Endothelial cell (in vitro differentiated cells): ENCODE measurements at places on chromosomes 1 and 21.

DNA sequence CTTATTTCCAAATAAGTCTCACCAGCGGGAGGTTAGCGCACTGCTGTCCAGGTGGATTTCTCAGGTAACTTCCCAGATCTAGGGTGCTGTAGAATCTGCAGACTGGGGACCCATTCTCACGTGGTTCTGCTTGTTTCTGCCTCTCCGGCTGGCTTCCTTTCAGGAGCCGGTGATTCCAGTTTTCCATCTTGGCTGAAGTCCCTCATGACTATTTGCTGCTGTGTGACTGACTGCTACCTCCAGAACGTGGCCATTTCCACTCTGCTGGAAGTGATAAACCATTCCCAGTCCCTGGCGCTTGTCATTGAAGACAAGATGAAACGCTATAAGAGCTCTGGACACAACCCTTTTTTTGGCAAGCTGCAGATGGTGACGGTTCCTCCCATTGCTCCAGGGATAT lies 76.0 kb downstream of the DOP1B start:
- DNase-seq: no peak

DNA sequence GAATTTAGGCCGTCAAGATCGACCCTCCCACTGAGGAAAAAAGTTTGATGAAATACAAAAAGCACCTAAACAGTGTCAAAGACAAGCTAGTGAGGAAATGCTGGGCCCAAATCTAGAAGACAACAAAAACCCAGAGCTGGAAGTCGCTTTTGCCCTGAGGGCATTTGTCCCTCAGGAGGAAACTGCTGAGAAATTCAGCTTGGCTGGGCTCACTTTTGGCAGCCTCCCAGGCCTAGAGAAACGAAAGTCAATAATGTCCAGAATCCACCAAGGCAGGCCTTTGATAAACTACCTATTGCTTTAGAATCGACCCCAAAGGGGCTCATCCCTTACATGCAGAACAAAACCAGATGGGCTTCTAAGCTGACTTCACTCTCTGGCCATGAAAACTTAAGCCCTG lies 38.9 kb downstream of the SYT2 start:
- DNase-seq: no peak

- DNase-seq: no peak
Observed at GRCh38 chr1:24416666-24417391, 1.2 kb downstream of the NIPAL3 start.

- DNase-seq: no peak
Observed at GRCh38 chr1:223478606-223479005, 85.4 kb downstream of the CCDC185 start.

- no peak for DNase-seq
Observed at GRCh38 chr1:151098126-151098525, 27.6 kb downstream of the GABPB2 start.

DNA sequence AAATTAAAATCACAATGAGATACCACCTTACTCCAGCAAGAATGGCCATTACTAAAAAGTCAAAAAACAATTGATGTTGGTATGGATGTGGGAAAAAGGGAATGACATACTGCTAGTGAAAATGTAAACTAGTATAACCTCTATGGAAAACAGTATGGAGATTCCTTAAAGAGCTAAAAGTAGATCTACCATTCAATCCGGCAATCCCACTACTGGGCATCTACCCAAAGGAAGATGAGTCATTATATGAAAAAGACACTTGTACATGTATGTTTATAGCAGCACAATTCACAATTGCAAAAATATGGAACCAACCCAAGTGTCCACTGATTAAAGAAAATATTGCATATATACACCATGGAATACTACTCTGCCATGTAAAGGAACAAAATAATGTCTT lies 37.2 kb downstream of the SUSD4 start:
- DNase-seq: no peak

DNA sequence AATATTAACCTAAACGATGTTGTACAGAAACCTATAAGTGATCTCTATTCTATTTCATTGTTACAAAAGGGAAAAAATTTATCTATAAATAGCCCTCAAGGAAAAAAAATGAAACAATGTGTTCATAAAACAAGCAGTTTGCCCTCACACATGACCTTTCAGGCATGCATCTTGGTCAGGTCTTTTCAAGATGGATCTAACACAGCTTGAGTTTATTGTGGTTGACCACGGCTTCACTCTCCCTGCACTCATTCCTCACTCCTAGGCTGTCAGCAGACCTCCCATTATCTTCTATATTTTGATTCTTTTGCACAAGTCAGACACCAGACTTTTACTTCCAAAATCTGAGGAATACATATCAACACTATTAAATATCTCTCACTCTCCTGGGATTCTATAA lies 544.3 kb downstream of the KCNT2 start:
- no peak for DNase-seq

DNA sequence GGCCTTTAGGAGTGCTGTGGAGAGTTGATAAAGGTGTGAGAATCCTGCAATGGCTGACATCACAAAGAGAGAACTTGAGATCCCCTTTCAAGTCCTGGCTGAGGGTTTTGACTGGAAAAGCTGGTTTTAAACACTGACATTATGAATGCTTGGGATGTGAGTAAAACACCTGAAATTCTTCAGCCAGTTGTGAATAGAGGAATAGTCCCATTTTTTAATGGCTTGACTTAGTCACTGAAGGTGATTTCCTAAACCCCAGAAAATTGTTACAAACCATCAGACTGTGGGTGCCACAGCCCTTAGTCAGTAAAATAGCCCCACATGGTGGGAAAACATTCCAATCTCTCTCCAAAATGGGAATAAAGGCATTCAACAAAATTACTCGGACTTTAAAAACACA lies 107.7 kb upstream of the LMO4 start:
- DNase-seq: no peak

DNA sequence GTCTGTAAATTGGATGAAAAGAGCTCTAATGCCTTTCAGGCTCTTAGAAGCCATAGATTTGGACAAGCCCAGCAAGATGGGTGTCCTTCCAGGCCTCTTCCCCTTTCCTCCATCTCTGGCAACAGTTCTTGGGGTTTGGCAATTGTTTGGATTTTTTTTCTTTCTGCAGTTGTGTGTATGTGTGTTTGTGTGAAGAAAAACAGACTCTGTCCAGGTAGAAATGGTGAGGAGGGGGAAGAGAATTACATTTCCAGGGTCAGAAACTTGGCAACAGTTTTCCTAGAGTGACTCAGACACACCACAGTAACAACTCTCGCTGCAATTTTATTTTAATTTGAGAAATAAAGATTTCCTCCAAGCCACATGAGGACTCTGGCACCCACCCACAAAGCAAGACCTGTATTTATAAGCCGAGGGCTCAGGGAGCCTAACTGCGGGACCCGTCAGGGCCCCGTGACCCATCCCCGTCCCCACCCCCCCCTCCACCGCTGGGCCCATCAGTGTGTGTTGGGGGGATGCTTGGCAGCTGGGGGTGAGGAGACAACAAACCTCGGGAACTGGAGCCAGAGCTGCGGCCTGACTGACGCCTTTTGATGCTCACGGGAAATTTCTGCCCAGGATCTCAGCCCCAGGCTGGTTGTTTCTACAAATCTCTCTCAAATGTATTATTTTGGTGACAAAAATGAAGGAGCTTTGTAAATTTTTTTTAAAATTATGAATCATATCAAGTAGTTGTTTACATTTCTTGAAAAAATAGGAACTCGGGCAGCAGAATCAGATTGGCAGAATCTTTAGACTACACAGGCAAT lies 4.4 kb downstream of the TMEM200B start:
- no peak for DNase-seq

DNA sequence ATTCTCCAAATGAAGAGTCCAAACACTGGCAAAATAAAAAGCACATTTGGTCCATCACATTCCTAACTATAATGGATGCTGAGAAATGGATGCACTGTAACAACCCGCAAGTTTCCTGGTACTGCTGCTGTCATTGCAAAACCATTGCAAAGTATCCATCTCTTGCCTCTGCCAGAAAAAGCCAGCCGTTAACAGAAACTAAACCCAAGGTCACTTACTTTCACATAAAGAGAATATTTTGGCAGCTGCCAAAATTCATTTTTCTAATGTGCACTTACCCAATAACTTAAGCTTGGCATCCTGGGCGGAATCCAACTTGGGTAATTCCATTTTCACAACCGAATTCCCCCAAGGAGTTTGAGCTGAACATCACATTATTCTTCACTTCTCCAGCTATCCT lies 77.0 kb upstream of the LRRC8D start:
- DNase-seq: no peak

- no peak for DNase-seq
Observed at GRCh38 chr1:71307451-71307850, 226.6 kb upstream of the ZRANB2 start.

- DNase-seq: no peak
Observed at GRCh38 chr1:197994907-197995407, 77.8 kb downstream of the LHX9 start.

GRCh38 chr1:24749252-24749651 lies 4.0 kb downstream of the CLIC4 start:
- no peak for DNase-seq

DNA sequence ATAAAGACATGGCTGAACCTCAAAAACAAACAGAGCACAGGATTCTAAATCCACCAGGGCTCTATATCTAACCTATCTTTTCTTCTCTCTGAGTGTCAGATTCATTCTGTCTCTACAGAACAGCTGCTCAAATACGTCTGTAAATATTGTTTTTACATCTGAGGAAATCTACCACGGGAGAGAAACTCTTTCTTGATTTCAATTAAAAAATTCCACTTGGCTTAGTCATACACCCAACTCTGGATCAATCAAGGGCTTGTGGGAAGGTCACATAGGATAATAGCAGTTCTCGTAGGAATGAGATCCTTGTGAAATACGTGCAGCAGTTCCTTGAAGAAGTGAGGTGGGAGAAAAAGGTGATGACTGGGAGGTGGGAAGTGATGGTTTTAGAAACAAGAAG lies 1355.7 kb upstream of the ADGRL2 start:
- no peak for DNase-seq

- no peak for DNase-seq
Observed at GRCh38 chr1:219582865-219583264, 30.0 kb downstream of the ZC3H11B start.

DNA sequence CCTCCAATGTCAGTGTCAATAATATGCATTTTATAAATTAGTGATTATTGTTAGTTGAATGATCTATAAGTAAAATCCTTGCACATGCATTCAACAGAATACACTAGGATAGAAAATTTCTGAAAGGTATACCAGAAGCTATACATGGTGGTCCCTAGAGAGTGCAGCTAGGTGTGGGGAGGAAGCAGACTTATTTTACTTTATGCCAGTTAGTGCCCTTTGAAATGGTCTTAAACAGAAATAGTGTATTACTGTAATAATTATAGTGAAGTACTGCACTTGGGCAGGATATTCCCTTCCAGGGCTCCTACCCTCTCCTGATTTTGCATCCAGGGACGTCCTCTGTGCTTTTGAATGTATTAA lies 23.2 kb upstream of the WDR26 start:
- no peak for DNase-seq

- DNase-seq: no peak
Observed at GRCh38 chr1:25890239-25891034, 14.9 kb upstream of the PAQR7 start.

- no peak for DNase-seq
Observed at GRCh38 chr21:45723049-45723958, 79.8 kb downstream of the PCBP3 start.

- DNase-seq: no peak
Observed at GRCh38 chr1:23004112-23004511, 11.5 kb downstream of the TEX46 start.

- no peak for DNase-seq
Observed at GRCh38 chr1:67194209-67194863, 28.1 kb downstream of the IL23R start.

DNA sequence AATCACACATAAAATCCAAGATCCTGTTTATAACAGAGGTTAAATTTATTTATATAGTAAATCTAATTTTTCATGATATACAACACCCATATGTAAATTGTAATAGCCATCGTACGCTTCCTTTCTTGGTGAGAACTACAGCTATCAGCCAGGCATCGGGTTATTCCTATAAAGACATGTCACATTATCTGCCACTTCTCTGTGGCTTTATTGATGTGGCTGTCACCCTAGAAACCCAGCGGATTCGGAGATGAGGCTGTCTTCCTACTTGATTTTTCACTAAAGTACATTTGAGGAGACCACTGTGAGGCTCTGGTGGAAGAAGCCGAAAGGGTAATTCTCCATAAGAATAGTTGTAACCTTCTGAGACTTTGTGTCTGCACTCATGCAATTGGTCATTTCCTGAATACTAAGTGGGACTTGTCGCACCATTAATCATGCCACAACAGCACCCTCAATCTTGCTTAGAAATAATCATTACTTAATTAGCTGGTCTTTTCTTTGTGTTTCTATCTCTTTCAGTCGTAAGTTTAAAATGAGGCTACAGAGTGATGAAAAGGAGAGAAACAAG lies 106.0 kb downstream of the NTNG1 start:
- no peak for DNase-seq

GRCh38 chr1:56968878-56969495 lies 3.2 kb upstream of the C8B start:
- no peak for DNase-seq

DNA sequence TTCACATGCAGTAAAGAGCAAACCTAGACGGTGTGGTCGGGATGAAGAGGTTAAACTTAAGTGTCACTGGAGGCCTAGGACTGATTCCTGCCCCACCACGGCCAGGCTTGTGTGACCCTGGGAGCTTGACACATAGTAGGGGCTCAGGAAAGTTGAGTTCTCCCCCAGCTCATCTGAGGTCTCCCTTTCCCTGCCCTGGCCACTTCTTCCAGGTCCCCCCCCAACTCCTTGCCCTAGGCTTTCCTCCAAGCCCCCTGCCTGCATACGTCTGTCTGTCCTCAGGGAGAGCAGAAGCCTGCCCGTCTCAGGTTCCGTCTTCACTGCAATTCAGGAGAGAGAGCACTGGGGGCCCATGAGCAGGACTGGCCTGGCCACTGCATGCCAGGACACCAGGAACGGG lies 225.8 kb downstream of the PTPRU start:
- DNase-seq: no peak

DNA sequence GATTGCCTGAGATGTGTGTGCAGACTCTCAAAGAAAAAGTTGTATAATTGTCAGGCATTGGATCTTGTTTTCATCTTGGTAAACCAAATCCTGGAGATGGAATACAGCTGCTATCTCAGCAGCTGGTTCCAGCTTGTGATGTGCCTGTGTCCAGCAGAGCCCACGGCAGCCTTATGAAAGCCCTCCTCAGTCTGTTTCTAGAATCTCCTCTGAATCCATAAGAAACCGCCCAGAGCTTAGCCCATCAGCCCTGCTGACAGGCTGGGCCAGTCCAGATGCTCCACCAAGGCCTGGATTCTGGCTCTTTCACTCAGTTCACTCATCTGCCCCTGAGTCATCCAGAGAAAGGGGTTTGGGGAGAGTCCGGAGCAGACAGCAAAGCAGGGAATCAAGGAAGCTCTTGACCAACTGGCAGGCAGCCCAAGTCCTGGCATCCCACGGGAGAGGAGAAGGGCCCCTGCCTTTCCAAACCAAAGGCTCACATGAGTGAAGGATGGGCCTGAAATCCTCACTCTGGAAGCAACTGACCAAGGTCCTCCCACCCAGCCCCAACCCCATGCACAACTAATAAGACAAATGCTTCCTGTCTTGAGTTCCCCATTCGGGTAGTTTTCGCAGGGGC lies 45.7 kb downstream of the NAV1 start:
- DNase-seq: no peak
